ENCODE measurements at places on chromosomes 4 and X. TPM values are rescaled to one million over a fixed set of nuclear protein-coding genes. Genes with fewer than 3 reads are reported as not detected.

- DNase-seq = no peak
Measured at GRCh38 chr4:165440415-165441158, 61.8 kb downstream of the CPE start.

GRCh38 chrX:42495139-42495538 is 282.8 kb downstream of the PPP1R2C start:
- DNase-seq = no peak

DNA sequence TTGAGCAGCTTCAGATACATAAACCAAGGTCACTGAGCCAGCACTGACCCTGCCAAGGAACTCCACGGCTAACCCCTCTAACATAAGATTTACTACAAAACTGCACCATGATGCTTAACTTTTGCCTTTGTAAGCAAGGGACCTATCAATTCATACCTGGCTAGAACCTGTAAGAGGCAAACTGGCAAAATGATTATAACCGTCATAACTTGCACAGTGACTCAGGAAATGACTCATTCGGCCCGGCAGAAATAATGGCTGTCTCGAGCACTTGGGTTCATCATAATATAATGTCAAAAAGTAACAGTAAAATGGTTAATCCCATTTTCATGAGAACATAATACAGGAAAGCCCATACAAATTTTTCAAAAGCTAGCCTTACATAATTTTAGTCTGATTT is 17.2 kb downstream of the RASGEF1B start:
- no peak for DNase-seq

DNA sequence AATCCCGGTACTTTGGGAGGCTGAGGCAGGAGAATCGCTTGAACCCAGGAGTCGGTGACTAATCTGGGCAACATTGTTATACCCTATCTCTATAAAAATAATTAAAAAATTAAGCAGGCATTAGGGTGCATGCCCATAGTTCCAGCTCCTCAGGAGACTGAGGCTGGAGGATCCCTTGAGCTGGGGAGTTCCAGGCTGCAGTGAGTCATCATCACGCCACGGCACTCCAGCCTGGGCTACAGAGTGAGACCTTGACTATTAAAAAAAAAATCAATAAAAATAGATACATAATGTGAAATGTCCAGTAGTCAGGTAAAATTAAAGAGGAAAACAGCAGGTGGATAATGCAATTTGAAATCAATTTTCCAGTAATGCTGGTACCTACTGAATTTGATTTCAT is 14.6 kb downstream of the ADGRL3 start:
- no peak for DNase-seq

DNA sequence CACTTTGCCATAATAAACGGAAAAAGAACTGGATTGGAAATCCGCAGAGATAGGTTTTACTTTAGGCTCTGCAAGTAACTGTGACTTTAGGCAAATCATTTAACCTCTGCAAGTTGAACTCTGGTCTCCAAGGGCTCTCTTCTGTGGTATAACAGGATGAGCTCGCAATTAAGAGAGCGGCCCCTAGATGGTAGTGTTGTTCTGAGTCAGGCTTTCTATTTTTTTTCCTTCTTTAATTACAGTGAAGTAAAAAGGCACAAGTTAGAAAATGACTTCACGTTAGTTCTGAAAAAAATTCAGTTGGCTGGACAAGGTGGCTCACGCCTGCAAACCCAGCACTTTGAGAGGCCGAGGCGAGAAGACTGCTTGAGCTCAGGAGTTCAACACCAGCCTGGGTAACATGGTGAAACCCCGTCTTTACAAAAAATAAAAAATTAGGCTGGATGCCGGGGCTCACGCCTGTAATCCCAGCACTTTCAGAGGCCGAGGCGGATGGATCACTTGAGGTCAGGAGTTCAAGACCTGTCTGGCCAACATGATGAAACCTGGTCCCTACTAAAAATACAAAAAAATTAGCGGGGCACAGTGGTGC is 18.0 kb downstream of the RPS3A start:
- DNase-seq = peak; percentile 42

GRCh38 chr4:40461879-40462278 is 126.7 kb downstream of the CHRNA9 start:
- DNase-seq = no peak

- DNase-seq = no peak
Measured at GRCh38 chrX:84729809-84730208, 227.6 kb upstream of the HDX start.

DNA sequence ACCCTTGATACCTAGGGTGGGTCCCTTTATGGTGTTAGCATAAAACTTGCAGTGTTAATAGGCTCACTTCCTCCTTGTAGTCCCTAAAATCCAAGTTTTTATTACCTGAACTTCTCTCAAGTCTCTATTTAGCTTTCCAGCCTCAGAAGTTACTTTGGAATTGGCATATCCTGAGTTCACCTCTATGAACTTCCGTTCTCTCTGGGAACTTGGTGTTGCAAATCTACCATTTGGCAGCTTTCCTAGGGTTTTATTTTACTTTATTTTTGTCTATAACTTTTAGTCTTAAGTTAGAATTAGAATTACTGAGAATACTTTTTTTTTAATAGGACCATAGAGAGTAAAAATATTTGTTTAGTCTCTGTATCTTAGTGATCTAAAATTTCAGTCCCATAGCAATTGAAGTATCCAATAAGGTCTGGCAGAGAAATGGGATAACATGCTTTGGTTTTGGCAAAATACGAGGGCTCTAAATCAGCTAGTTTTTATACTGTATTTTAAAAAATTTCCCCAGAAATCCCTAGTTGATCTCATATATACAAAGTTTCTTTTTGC is 30.3 kb upstream of the NAF1 start:
- no peak for DNase-seq

DNA sequence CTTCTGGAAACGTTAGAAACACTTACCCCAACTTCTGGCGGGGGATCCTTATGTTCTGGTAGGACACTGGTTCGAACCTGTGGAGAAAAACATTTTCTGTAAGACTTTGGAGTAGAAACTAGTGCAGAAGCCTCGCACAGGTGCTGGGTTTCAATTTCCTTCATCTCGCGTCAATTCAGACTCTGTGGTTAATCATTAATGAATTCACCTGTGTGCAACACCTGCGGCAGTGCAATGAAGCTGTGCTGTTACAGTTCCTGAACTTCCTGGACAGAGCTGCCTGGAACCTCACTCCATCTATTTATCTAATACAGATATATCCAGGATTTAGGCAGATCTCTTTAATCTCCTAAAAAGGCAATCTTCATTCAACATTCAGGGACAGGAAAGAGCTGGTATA is 531.4 kb downstream of the INPP4B start:
- DNase-seq = no peak

GRCh38 chr4:54819034-54819433 is 161.3 kb downstream of the KIT start:
- no peak for DNase-seq

GRCh38 chr4:24557026-24558025 is 27.0 kb downstream of the DHX15 start:
- DNase-seq = no peak

- DNase-seq = no peak
Measured at GRCh38 chr4:113845138-113845537, 83.6 kb upstream of the CAMK2D start.

GRCh38 chr4:4344915-4345527 is 41.9 kb upstream of the NSG1 start:
- no peak for DNase-seq

- peak; percentile 53 for DNase-seq
Measured at GRCh38 chr4:148442832-148443511, 758 bp upstream of the NR3C2 start.

- no peak for DNase-seq
Measured at GRCh38 chrX:17052210-17052609, 105.8 kb downstream of the REPS2 start.

DNA sequence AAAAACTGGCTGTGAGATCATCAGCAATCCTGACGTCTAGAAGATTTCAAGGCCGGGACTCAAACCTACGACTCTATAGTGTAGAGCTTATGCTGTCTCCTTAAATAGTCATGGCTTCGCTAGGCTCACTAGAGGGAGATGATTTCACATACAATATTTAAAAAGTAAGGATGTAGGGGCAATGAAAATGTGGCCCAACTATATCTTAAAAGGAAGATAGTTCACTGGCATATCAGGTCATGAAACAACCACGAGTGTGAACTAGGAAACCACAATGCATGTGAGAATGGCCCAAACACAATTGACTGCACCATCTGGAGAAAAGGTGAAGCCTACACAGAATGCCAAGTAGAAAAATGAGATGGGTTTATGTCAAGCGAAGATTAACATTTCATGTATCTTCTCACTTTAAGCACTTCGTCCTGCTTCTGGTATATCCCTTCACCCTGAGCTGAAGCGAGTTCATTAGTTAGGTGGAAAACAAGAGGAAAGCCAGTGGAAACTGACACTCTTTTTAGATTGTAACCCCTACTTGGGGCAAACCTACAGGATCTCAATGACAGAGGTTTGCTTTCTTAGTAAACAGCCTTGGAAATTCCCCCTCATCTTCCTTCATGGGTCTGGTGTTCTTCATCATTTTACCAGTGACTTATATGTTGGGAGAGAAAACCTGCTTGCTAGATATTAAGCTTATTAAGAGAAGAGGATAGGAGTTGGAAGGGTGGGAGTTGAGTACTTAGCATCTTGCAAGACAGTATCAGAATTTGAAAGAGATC is 17.4 kb downstream of the FAM9C start:
- no peak for DNase-seq

DNA sequence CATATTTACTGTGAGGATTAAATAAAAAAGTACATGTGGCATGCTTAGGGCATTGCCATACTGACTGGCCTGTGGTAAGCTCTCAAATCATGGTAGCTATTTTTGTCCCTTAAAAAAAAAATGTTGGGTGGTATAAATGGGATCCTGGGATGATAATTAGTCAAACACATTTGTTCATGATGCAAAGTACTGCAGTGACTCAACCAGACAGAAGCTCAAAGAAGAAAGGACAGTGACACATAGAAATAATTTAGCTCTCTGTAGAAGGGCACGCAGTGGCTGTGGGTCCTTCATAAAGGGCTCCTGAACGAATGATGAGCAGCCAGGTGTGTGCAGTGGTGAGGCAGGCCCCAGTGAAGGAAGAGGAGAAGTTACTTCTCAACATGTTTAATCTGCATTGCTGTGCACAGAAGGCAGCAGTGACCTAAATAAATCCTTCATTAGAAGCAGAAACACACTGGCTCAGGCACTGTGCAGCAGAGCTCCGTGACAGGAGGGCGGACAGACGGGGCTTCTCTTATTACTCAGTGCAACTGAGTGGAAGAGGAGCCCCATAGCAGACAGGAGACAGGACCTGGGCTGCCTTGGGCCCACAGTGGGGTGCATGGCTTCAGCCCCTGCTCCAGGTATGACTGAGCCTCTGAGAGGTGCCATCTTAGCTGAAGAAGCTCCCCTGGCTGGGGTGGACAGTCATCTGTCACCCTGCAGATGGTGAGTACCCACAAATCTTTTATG is 20.3 kb downstream of the HS3ST1 start:
- no peak for DNase-seq

GRCh38 chr4:11468901-11469300 is 40.2 kb upstream of the HS3ST1 start:
- DNase-seq = no peak

DNA sequence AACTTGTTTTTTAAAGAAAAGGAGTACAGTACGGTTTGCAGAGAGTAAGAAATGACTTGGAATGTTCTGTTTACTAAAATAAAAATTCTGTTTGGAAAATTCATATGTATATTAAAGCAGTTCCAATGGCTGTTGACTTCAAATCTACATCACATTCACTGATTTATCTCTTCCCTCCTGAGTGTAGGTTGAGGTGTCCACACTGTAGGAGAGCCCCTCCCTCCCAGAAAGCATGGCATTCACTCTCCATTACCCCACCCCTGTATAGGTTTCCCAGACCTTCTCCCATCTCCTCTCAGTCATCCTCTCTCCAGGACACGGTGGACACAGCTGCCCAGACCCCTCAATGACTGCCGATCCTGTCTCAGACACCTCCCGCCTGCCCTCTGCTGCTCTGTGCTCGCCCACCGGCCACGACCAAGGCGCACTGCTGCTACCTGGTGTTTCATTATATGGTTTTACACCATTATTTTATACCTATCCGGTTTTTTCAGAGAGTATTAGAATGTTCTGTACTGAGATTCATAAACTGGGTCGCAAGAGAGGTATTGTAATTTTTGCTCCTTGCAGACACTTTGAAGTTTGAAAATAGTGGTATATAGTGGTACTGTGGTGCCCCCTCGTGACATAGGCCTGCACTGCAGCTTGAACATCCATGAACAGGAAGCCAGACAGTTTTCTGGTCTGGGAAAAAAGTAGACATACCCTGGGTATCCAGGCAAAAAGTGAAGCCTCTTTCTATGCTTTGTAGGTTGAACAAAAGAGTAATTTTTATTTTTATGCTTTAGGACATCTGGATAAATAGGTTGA is 38.8 kb upstream of the BEX4 start:
- peak; percentile 58 for DNase-seq

DNA sequence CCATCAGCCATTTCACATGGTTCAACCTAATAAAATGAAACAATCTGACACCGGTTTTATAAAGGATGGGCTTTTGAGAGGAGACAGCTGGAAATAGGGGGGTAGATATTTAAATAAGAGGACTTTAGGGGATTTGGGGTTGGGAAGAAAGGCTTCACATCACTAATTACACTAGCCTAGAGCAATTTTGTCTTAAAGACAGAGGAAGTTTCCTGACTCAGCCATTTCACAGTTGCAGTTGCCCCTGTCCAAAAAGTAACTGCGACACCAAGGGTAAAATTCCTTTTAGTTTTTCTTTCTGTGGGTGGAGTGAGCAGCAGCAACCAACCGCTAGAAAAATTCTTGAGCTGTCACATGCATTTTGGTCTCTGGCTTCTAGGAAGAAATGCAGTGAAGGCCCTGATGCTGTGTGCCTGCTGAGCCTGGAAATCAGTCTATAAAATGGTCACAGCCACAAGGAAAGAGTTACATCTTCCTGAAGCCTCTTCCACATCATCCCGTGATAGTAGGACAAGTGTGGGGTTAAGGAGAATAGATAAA is 233.6 kb downstream of the ZNF674 start:
- DNase-seq = no peak

- no peak for DNase-seq
Measured at GRCh38 chrX:27882695-27883094, 74.9 kb downstream of the MAGEB10 start.

- DNase-seq = no peak
Measured at GRCh38 chr4:137421796-137422195, 110.5 kb downstream of the PCDH18 start.

GRCh38 chr4:8245884-8246833 is 23.4 kb upstream of the HTRA3 start:
- no peak for DNase-seq

FGF5 gene
- not detected for total RNA-seq

PRAF2 gene
- total RNA-seq = 20.1 TPM

RIPPLY1 gene
- total RNA-seq = not detected

SHROOM4 gene
- 19.0 TPM for total RNA-seq

ZNF630 gene
- total RNA-seq = 1.7 TPM

GSX2 gene
- not detected for total RNA-seq

Measured in left cardiac atrium (tissue), 4 donors.